KG1 (cell line): ENCODE measurements at places on chromosomes 11 and 22.

DNA sequence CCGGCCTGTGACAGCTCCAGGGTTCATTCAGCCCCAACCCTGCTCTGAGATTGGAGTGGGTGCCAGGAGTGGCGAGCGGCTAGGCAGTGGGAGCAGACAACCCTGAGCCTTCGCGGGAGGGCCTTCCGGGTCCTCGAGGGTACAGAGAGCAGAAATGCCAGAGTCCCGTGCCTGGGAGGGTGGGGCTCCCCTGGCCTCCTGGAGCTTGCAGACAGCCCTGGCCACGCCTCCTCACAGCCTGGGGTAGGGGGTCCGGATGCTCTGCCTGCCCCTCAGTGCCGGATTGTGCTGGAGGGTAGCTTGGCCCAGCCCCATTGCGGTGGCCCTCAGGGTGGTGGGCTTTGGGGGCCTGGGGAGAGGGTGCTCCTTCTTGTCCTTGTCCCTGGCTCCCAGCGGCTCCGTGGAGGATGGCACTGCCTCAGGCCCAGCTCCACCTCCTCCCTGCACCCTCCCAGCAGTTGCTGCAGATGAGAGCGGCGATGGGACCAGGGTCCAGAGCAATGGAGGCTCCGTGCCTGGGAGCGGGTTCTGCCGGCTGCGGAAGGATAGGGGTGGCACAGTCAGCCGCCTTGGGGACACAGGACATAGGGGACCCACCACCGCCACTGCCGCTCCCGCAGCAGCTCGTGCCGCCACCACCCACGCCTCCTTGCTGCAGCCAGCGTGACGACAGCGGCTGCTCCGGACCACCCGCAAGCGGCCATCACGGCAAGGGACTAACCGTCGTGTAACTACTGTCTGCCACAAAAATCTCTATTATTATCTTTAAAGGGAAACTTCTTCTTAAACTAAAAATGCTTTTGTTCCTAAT is 34.9 kb upstream of the OR10G7 start:
- DNase-seq: no peak

DNA sequence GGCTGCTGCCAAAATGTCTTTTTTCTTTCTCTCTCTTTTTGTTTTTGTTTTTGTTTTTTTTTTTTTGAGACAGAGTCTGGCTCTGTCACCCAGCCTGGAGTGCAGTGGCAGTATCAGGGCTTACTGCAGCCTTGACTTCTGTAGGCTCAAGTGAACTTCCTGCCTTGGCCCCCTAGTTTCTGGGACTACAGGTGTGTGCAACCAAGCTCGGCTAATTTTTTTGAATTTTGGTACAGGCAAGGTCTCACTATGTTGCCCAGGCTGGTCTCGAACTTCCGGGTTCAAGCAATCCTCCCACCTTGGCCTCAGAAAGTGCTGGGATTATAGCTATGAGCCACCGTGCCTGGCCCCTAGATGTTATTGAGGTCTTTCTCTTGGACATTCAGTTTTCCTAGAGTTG is 2.2 kb upstream of the DDX10 start:
- no peak for DNase-seq

DNA sequence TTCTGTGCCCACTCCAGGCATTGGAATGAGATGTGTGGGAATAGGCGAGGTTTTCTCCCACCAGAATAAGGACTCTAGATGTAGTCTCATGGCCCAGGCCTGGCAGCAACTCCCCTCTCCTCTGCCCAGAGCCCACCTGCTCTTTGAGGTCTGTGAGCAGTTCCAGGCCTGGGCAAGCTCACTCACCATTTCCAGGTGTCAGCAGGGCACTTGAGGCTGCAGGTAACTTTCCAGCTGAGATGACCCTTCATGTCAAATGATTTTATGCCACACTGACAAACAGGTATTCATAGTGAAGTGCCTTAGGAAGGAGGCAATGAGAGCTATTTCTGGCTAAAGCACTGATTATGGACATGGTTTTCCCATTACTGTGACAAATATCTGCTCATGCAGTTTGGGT is 123.3 kb upstream of the CCDC90B start:
- DNase-seq: no peak

- DNase-seq: no peak
These were observed 9.8 kb downstream of the PRMT3 start for GRCh38 chr11:20397281-20397680.

DNA sequence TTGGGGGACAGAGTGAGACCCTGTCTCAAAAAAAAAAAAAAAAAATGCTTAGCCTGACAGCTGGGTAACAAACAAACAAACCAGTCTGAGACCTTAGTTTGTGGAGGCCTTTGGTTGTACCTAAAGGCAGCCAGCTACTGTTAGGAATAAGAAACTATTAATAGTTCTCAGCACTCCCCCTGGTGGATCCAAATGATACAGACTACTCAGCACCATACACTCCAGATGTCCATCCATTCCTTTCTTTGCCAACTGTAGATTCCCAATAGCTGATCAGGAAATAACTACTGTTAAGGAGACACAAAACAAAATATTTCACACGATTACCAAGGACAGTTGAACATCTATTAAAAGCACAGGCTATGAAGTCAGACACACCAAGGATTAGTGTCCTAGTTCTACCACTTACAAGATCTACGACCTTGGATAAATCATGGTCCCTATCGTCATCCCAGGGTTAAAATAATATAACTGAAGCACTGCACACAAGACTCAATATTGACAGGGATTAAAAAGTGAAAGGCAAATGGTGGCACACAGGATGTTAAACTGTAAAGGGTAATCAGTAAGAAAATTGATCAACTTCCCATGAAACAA is 17.2 kb downstream of the CLDN25 start:
- peak; percentile 32 for DNase-seq

GRCh38 chr11:58928107-58928499 is 11.2 kb upstream of the GLYATL1 start:
- no peak for DNase-seq

GRCh38 chr11:120622189-120622875 is 110.8 kb downstream of the GRIK4 start:
- no peak for DNase-seq

DNA sequence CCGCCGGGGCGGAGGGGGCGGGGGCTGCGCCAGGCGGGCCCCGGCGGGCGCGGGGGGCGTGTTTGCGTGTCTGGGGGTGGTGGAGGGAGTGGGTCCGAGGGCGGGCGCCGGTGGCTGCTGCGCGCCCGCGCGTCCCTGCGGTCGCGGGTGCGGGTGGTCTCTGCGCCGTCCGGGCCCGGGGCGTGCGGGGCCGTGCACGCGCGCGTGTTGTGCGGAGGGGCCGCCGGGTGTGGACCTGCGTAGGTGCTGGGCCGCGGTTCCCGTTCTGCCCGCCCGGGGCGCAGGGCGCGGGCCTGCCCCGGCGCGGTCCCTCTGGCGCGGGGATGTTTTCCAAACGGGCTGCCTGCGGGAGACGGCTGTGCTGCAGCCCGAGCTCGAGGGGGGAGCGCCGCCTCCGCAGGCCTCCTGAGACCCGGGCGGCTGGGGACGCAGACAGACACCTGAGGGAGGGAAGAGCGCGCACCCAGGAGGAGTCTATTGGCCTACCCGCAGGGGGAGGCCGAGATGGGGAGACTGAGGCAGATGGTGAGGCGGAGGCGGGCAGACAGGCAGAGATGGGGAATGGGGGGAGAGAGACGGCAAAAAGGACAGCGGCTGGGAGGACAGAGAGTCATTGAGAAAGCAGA is 442 bp downstream of the PELI3 start:
- DNase-seq: no peak

- DNase-seq: no peak
These were observed 10.2 kb downstream of the TMEM121B start for GRCh38 chr22:17110791-17111550.

DNA sequence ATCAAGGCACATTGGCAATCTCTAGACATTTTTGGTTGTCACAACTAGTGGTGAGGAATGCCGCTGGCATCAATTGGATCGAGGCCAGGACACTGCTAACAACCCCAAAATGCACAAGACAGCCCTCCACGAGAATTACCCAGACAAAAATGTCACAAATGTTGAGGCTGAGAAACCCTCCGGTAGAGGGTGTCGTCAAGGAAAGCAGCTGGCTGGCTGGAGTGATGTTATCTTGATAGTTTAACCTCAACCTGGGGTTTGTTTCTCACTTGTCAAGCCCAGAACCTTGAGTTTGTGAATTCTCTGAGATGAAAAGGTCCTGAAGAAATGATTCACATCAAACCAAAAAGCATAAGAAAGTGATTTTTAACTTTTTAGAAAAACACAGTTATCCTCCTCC is 21.1 kb upstream of the TMPRSS13 start:
- DNase-seq: peak; percentile 51

- no peak for DNase-seq
These were observed 140.5 kb downstream of the COMMD9 start for GRCh38 chr11:36148701-36149100.
